ENCODE measurements at places on chromosomes 12 and 14.

DNA sequence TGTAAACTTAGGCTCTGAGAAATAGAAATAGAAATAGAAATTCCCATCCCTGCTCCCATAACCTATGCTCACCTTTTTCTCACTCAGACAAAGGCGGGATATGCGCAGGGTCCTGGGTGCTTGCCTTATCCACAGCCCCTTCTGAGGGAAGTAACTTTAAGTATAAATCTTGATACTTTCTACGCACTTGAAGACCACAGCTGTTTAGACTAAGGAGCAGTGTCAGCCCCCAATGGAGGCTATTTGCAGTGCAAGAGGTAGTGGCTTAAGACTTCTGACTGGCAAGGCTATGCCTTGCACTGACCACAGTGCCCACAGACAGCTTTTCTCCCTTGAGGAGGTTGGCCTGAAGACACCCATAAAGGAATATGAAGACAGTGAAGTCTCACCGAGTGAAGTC lies 35.2 kb downstream of the ASCL1 start:
- DNase-seq, result no peak

DNA sequence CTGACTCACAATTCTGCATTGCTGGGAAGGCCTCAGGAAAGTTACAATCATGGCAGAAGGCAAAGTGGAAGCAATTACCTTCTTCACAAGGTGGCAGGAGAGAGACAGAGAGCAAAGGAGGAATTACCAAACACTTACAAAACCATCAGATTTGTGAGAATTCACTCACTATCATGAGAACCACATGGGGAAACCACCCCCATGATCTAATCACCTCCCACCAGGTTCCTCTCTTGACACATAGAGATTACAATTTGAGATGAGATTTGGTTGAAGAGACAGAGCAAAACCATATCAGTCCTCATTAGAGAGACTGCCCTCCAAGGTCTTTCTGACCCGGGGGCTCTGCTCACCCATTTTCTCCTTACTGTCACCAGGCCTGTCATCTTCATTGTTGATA lies 1582.3 kb upstream of the TMEM132C start:
- DNase-seq, result no peak

DNA sequence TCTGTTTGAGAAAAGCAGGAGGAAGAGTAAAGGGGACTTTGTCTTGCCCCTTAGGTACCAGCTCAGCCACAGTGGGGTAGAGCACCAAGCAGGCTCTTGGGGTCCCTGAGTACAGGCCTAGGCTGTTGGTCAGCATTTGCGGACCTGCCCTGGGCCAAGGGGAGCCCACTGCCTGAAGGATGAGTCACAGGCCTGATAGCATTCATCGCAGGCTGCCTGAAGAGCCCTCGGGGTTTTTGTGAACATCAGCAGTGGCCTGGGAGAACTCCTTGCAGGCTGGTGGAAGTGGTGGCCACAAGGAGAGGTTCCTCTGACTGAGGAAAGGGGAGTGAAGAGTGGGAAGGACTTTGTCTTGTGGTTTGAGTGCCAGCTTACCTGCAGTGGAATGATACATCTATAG lies 25.0 kb upstream of the P2RX7 start:
- no peak for DNase-seq

DNA sequence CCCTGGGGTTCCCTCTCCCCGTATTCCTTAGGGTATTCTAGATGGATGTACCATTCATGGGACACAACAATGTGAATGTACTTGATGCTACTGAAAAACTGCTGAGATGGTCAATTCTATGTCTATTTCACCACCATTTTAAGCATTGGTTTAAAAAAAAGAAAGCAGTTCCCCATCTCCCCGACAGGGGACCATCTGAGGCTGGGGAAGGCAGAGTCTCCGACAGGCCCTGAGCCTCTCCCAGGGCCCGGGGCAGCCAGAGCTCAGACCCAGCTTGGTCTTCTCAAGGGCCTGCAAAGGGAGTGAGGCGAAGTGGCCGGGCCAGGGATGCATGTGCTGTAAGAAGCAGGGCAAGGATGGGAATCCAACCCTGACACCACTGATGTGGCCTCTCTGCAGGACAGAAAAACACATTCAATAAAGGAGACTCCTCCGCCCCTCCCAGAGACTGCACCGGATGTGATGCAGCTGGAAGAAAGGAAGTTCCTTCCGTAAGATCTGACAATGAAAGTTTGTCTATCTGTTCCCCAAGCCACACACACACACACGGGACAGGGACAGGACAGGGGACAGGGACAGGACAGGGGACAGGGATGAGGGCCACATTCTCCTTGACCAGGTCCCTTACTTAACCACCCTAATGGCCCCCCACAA lies 234.1 kb downstream of the BCL11B start:
- no peak for DNase-seq

- DNase-seq, result no peak
Measured at GRCh38 chr14:89190765-89191513, 226.1 kb downstream of the FOXN3 start.

DNA sequence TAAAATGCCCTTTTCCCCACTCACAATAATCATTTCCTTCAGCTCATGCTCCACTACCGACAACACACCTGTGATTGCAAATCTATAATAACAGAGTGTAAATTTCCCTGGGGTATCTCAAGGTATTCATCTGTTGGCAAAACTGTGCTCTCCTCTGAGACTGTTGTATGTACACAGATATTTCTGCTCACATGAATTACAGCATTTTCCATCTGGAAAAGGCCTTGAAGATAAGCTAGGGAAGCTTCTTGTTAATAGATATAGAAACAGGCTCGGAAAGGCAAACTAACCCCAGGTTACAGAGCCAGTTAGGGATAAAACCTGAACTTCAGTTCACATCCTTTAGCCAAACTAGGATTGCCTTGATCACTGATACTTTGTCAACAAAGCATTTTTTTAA lies 210.4 kb upstream of the KRR1 start:
- DNase-seq, result no peak

- DNase-seq, result no peak
Measured at GRCh38 chr12:47085815-47086252, 6.1 kb upstream of the AMIGO2 start.

DNA sequence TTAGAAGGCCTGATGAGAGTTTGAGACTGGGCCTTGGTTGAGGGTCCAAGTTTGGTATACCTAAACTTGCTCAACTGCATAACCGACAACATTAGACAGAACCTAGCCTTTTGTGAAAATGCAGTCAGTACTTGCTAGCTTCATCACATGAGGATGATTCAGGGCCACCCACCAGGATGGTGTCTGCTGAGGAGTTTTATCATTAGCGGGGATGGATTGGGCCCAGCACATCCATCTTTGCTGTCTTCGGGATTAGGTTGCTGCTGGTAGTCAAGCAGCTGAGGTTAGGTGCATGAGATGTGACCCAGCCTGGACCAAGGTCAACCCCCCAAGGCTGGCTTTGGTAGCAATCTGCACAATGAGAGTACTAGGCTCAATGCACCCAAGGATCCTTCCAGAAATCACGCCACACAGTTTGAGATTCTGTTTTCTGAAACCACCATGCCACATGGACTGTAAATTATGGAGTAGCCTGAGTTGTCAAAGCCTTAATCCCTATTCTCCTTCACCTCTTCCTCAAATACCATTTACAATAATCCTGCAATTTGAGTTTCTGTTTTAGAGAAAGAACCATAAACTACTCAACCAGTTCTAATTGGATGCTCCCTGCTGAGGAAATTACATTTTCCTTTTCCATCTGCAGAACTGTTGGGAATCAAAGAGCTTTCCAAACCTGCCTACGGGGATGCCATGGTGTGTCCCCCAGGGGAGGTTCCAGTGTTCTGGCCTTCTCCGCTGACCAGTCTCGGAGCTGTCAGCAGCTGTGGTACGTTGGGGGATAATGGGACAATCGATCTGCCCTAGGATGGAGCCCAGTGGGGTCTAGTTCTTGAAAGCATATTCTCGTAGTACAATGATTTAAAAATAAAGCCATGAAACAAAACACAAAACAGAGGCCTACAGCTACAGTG lies 61.7 kb downstream of the DGLUCY start:
- no peak for DNase-seq

- DNase-seq, result no peak
Measured at GRCh38 chr14:94119071-94119470, 8.5 kb downstream of the IFI27 start.

GRCh38 chr12:25566202-25566949 lies 13.3 kb upstream of the LMNTD1 start:
- no peak for DNase-seq

DNA sequence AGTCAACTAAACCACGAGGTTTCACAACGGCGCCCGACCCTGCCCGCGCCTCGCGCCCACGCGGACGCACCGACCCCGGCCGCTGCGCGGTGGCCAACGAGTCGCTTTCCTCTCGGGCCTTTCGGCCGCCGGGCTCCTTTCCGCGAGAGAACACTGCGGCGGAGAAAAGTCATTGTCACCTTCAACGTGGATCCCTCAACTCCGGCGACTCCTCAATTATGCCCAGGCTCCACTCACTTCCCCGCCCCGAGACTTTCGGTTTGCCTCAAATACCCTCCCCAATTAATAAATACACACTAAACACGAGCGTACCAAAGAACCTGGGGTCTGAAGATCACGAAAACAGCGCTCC lies 450 bp downstream of the SINHCAF start:
- DNase-seq, result peak; percentile 88

DNA sequence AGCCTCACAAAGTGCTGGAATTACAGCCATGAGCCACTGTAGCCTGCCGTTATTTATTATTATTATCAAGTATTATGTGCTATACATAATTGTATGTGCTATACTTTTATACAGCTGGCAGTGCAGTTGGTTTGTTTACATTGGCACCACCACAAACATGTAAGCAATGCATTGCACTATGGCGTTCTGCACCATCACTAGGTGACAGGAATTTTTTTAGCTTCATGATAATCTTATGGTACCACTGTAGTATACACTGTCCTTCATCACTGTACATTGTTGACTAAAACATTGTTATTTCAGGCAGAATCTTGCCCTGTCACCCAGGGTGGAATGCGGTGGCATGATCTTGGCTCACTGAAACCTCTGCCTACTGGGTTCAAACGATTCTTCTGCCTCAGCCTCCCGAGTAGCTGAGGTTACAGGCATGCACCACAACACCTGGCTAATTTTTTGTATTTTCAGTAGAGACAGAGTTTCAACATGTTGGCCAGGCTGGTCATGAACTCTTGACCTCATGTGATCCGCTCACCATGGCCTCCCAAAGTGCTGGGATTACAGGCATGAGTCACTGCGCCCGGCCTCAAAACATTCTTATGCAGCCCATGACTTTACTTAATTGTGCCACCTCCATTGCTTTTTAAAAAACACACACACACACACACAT lies 17.1 kb downstream of the MRPL42 start:
- DNase-seq, result no peak

GRCh38 chr14:81890020-81890419 lies 356.4 kb upstream of the SEL1L start:
- no peak for DNase-seq

- no peak for DNase-seq
Measured at GRCh38 chr12:50222275-50222783, 55.2 kb upstream of the CERS5 start.

DNA sequence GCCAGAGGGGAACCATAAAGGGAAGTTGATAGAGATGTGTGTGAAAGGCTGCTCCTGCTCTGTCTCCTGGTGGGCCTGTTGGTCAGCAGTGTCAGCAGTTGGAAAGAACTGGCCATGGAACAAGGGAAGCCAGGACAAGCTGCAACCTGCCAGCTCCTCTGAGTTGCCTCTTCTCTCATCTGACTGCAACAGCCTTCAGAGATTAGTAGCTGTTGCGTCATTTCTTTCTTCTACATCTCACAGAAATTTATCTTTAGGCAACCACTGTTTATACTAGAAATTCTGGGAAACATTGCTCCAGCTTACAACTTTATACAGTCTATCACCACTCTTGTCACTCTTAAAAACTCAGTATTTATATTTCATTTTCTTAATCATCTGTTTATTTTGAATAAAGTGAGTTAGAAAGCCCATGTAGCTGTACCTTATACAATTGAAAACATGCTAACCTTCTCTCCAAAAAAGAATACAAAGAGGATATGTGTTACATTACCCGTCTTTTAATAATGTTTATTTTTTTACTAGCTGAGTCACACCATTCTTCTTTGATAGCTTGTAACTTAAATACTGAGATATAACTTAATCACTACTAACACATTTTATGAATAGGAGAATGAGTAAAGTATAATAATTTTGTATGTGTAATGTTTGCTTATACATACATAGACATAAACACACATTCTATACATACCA lies 224.2 kb downstream of the LRFN5 start:
- DNase-seq, result peak; percentile 85

- DNase-seq, result no peak
Measured at GRCh38 chr14:22671622-22672021, 27.5 kb upstream of the OR6J1 start.

DNA sequence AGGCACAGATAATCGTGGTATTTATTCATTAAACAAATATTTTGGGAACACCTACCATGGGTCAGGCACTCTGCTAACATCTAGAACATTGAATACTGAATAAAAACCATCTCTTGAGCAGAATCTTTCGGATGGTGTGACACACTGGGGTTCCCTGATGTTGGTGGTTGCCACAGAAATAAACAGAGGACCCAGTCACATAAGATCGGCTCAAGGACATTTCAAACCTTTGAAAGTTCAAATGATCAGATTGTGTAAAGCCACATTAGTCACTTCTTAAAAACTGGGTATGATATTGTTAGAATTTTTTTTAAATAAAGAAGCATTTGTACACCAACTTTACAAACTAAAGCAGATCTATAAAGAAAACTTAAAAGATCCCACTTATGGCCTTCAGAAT lies 39.0 kb downstream of the NR1H4 start:
- DNase-seq, result no peak

GRCh38 chr14:69214393-69214792 lies 23.1 kb downstream of the EXD2 start:
- no peak for DNase-seq

- no peak for DNase-seq
Measured at GRCh38 chr12:19263672-19264071, 134.1 kb downstream of the PLEKHA5 start.

DNA sequence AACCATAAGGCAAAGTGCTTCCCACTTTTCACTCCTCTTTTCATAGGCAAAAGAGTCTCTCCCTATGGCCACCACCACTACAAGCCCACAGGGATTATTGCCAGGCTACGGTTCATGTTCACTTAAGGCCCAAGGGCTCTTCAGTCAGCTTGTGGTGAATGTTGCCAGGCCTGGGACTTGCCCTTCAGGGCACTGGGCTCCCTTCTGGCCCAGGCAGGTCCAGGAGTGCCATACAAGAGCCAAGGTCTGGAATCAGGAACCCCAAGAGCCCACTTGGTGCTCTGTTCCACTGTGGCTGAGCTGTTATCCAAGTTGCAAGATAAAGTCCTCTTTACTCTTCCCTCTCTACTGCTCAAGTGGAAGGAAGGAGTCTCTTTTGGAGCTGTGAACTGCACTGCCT lies 307.6 kb downstream of the FUT8 start:
- no peak for DNase-seq

GRCh38 chr12:123655420-123655819 lies 15.5 kb upstream of the TCTN2 start:
- no peak for DNase-seq

Measured in vagina (tissue), 2 donors.